ENCODE measurements at places on chromosomes 16 and 17.

DNA sequence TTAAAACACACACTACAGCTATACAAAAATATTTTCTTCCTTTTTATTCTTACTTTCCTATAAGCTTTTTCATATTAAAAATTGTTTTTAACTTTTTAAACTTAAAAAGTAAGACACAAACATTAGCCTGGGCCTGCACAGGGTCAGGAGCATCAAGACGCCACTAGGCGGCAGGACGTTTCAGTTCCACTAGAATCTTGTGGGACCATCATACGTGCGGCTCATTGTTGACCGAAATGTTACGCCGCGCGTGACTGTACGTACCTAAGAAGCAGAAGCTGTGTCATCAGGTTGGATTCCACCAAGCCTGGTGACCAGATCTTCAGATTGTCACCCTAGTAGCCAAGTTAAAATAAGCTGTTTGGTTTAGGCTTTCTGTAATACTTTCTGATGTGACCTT lies 47.1 kb downstream of the USP10 start:
- DNase-seq: no peak

- DNase-seq: peak; percentile 91
Measured at GRCh38 chr17:3754458-3755334, 31.0 kb downstream of the HASPIN start.

- no peak for DNase-seq
Measured at GRCh38 chr17:34126965-34127364, 128.1 kb upstream of the CCL2 start.

DNA sequence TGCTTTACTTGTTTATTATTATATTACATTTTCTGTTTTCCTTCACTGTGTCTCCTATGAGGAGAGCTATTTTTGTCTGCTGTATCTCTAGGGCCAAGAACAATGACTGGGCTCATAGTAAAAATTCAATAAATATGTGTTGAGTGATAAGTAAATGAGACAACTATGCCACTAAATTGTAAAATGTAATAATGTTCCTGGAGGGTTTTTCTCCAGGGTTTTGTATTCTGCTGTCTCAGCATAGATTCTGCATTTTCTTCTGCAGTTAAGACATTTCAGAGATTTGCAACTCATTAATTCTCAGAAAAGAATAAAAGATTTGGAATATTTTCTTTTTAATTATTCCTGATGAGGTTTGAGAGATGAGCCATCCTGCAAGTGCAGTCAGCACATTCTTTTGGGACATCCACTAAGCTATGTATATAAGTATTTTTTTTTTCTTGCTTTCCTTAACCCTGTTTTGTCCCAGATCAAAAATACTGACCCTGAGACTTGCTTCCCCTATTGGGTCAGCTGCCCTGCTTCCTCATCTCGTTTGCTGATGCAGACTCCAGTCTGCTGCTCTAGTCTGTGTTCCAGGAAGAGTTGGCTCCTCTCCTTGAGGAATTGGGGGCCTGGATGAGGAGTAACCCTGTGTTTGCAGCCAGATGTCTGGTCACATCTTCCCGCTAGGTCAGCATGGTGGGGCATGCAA lies 122.9 kb downstream of the ABCA8 start:
- DNase-seq: no peak

DNA sequence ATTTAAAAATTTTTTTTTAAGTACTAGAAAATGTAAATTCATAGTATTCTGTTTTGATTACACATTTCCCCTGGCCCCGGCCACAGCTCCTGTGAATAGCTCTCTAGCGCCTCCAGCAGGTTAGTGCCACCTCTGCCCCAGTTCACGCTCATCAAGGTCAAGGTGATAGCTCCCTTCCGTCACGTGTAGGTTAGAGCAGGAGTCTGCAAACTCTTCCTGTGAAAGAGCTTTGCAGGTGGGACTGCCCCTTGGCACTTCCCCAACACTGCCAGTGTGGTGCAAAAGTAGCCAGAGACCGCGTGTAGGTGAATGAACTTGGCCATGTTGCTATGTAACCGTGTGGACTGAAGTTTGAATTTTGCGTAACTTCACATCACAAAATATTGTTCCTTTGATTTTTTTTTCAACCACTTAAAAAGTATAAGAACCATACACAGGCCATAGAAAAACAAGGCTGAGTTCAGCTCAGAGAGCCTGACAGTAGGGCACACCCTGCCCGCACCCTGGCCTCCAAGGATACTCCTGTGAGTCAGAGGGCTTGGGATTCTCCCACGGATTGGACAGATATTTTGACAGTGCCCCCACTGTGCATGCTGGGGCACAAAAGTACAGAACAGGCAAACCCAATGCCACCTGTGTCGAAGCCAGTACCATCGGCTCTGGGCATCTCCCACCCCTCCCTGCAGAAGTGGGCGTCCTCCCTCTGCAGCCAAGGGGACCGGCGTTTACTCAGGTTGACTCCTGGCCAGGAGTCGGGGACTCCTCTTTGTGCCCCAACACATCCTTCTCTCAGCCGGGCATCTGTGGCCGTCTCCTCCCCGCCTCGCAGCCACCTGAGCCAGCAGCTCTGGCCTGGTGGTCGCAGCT lies 92.0 kb upstream of the CHMP6 start:
- no peak for DNase-seq

DNA sequence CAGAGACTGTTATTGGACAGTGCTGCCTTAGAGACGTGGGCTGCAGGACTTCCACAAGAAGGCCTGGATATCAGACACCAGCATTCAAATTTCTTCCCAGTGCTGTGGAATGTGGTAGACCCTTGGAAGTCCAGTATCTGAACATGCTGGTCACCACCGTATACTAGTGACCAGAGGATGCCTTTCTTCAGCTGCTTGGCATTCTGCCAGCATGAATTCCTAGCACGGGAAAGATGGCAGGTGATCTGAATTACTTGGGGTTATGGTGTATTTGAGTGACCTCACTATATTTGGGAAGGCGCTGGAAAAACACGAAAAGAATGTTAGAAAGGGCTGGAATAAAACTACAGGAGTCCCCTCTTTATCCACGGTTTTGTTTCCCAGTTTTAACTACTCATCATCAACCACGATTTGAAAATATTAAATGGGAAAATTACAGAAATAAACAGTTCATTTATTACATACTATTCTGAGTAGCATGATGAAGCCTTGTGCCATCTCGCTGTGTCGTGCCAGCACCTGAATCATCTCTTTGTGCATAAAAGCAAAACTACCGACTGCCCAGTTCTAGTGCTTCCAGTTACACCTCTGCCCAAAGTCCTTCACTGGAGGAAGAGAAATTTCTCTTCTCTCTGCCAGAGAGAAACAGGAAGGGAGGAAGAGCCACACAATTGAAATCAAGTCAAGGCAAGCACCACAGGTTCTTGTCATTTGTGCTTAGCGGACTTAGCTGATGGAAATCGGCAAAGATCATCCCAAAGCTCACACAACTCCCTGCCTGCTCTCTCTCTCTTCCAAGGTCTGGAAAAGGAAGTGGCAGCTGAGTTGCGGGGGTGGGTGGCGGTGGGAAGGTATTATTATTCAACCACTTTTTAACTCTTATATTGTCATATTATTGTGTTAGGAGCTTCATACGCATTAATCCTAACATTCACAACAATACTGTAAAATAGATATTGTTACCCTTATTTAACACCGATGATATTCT lies 1.4 kb upstream of the CHST4 start:
- DNase-seq: no peak

DNA sequence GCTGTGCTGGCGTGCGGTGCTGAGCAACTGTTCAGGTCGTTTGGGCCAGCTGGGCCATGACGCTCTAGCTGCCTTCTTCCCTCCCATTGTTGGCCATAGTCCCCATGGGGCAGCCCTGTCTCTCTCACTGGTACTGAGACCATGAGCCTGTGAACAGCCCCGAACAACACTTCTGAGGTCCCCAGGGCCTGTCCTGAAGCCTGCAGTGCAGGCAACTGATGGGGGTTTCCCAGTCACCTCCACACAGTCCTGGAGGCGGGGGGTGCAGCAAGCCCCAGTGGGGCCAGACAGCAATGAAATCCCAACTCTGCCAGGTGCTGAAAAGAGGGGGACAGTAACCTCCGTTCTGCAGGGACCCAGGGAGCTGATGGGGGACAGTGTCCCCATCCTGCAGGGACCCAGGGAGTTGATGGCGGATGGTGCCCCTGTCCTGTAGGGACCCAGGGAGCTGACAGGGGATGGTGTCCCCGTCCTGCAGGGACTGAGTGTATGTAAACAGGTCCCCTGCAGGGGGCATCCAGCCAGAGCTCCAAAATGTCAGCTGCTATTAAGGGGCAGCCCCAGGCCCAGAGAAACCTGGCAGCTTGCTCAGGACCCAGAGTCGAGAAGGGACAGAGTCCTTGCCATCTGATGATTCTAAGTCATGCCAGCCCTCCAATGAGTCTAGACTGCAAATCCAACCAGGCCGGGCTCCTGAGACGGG lies 30.4 kb downstream of the ENGASE start:
- DNase-seq: no peak

DNA sequence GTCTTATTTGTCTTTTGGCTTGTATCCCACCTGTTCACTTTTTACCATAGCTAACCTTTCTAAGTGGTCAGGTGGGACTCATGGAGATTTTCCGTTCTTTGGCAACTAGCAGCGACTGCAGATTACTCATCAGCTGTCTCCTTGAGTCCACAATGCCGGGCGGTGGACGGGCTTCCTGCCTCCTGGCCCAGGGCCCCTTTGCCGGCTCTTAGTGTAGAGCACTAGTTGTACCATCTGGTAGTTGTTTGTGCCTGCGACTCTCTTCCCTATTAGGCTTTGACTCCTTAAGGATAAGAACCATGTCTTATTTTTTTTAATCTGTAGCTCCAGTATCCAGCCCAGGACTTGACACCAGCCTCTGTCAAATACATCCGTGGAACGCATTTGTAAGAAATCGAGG lies 399.9 kb downstream of the WWOX start:
- DNase-seq: no peak

- no peak for DNase-seq
Measured at GRCh38 chr16:85961988-85962915, 63.3 kb downstream of the IRF8 start.

DNA sequence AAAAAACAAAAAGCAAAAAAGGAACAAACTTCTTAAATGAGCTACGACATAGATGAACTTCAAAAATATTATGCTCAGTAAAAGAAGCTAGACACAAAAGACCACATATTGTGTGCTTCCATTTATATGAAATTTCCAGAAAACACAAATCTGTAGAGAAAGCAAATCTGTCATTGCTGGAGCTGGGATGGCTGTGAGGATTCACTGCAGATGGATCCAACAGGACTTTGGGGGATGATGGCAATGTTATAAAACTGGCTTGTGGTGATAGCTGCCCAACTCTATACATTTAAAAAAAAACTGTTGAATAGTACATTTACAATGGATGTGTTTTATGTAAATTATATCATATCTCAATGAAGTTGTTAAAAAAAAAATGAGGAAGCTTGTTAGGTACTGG lies 52.6 kb upstream of the MAP3K14 start:
- no peak for DNase-seq

GRCh38 chr17:46158323-46159296 lies 34.6 kb downstream of the KANSL1 start:
- peak; percentile 72 for DNase-seq

- no peak for DNase-seq
Measured at GRCh38 chr16:29676989-29677785, 1.8 kb upstream of the QPRT start.

- no peak for DNase-seq
Measured at GRCh38 chr16:867421-868385, 67.2 kb upstream of the GNG13 start.

Data from NCI-H1105 treated with DMSO at 0.1 percent for 48 hours (cell line).